ENCODE measurements at places on chromosomes 5 and 9.

DNA sequence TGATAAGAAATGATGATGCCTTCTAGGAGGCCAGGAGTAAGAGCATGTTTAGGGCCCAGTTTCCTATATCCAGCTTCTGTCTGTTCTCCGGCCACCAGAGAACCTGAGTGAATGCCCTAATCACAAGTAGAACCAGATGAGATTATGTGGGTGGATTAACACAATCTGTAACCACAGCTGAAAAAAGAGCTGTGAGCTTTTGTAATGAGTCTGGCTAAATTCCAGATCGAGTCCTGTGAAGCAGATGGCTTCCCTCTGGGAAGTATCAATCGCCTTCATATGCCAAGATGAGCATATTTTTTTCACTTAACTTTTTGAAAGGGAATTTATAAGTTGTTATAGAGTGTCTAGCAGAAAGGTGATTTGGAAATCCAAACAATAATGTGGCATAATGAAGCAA, 99.8 kb downstream of the NNT start:
- no peak for DNase-seq

GRCh38 chr9:21991072-21991959, 2.9 kb downstream of the CDKN2A start:
- DNase-seq = no peak

- DNase-seq = no peak
These were observed 4.7 kb upstream of the SH3RF2 start for GRCh38 chr5:145931718-145932117.

DNA sequence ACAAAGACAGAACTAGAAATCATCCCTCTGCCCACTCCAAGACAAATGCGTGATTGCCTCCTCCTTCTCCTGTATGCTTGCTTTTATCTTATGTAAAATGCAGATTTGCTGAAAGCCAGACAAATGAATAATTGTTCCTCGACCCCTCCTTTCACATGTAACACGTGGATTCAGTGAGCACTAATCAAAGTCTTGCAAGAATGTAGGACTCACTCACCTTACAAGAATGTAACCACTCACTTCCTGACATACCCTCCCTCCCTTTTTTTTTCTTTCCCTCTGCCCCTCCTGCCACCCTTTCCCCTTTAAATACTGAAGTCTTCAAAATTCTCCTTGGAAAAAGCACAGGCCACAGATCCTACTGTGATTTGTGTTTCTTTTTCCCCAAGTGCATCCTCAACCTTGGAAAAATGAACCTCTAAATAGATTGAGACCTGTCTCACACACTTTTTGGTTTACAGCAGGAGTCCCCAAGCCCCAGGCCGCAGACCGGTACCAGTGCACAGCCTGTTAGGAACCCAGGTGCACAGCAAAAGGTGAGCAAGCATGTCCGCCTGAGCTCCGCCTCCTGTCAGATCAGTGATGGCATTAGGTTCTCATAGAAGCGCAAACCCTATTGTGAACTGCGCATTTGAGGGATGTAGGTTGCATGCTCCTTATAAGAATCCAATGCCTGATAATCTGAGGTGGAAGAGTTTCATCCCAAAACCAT, 29.4 kb upstream of the HSD17B3 start:
- DNase-seq = no peak

DNA sequence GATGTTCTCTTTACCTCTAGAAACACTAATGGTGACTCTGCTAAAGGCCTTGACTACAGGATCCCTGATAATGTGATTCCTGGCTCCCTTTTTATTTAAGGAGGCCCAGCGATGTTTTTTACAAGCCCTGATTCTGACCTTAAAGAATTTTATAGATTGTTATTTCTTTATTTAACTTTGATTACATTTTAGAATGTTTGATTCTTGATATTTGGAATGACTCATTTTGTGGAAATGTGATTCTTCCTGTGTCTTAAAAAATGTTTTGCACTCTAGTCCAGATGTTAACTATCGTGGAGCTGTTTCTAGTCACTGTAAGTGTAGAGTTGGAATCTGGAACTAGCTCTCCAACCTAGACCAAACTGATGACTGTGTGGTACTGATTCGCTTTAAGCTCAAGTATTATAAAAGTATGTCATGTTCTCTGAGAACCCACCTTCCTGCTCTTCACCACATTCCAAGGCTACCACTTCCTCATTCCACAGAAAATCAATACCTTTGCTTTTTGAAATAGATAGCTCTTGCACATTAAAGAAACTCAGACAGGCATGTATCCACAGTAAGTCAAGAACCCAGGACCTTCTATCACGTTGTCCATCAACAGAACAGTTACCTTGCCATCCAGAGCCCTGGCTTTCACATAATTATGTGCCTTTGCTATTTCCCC, 65.2 kb downstream of the JMY start:
- no peak for DNase-seq

GRCh38 chr9:98658951-98659351, 49.8 kb downstream of the GABBR2 start:
- no peak for DNase-seq

DNA sequence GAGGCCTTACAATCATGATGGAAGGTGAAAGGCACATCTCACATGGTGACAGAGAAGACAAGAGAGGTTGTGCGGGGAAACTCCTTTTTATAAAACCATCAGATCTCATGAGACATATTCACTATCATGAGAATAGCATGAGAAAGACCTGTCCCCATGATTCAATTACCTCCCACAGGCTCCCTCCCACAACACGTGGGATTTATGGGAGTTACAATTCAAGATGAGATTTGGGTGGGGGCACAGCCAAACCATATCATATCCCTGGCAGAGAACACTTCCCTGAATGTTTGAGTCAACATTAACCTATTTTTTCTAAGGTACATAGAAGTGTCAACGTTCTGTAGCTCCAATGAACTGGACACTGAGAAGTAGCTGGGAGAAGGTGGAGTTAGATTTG, 280.9 kb downstream of the NFIB start:
- no peak for DNase-seq

GRCh38 chr5:178314061-178314660, 81.6 kb upstream of the PHYKPL start:
- no peak for DNase-seq

DNA sequence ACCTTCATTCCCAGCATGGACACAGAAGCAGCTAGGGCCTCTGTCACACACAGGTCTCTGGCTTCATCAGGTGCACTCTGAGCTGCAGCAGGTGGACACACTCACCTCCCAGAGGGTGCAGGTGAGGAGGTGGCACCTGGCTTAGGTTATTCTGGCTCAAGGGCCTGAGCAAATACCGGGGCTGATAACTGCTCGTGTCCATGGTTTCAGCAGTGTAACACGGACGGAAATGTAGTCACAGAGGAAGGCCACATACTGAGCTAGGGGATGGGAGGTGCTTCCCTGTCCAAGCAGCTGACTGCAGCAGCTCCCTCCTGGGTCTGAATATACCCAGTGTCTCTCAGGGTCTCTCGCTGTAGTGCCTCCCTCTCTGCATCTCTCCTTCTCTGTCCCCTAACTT, 5.7 kb downstream of the PHF2 start:
- DNase-seq = no peak

DNA sequence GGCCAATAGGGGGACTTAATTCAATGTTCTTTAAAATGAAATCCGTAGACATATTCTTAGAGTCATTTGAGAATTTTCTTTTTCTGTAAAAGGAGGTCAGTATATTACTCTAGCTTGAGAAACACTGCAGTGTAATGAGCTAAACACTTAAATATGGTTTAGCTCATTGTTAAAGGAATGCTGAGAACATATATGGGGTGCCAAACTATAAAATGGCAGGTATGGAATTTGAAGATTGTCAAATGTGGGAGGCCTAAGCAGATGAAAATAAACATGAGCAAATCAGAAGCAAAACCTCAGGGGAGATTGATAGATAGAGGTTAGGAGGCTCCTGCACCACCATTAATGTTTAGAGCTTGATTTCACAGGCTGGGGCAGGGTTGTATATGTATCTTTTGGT, 57.9 kb downstream of the STX17 start:
- DNase-seq = no peak

DNA sequence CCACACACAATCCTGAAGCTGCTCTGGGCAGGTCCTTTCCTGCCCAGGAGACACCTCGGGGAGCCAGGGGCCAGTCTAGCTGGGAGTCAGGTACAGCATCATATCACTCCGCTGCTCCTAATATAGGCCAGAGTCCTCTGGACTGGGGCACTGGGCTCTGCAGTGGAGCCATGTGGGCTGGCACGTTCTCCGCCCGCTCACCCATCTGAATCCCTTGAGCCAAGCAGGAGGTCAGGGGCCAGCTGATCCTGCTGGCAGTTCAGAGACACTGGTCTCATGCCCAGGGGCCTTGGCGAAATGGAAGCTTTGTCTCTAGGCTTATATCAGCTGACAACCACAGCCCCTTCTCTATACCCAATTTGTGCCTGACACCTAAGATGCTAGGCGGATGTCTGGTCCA, 9.3 kb upstream of the CORO2A start:
- DNase-seq = no peak

DNA sequence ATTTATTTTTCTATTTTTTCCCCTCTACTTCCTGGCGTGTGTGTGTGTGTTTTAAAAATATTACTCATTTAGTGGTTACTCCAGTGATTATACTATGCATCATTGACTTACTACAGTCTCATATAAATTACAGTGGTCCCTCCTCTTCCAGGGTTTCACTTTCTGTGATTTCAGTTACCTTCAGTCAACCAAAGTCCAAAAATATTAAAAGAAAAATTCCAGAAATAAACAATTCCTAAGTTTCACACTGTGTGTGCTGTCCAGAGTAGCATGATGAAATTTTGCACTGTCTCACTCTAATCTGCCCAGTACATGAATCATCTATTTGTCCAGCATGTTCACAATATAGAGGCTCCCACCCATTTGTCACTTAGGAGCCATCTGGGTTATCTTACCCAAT, 47.4 kb upstream of the CCDC112 start:
- no peak for DNase-seq

GRCh38 chr5:135153661-135154060, 119.6 kb upstream of the PITX1 start:
- no peak for DNase-seq

DNA sequence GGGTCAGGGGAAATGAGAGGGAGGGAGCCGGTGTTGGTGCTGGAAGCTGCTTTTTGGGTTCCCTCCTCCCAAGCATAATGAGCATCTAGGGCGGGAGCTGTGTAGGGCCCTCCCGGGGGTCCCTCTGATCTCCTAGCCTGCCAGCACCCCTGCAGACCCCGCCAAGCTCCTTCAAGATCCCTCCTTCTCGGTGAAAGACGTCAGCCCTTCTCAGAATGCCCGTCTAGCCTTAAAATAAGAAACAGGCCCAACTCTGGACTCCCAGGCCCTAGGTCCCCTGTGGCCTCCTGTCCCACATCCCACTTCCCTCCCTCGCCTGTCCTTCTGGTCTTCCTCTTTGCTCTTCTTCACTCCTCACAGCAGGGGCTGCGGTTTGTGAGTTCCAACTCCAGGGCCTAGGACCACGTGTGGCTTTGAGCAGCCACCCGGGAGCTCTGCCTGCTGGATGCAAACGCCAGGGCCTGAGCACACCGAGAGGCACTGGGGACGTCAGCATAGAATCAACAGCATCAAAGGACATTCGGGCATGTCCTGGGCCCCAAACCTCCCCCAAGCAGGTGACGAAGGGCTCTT, 8.8 kb upstream of the SCGB3A1 start:
- no peak for DNase-seq

DNA sequence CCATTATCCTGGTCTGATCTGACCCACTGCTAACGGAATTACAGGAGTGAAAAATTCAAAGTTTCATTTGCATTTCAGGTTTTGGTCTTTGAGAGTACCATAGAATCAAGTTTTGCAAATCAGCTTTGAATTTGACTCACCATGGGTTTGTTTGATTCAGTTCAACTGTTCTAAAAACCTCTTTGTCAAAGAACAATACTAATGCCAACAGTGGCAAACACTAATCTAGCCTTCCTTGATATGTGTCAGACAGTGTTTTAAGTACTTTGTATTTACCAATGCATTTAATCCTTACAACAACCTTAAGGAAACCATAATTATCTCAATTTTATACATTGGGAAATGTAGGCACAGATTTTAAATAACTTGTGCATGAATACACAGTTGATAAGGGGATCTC, 10.1 kb upstream of the FSD1L start:
- no peak for DNase-seq

GRCh38 chr9:100534401-100534800, 43.5 kb upstream of the CAVIN4 start:
- no peak for DNase-seq

DNA sequence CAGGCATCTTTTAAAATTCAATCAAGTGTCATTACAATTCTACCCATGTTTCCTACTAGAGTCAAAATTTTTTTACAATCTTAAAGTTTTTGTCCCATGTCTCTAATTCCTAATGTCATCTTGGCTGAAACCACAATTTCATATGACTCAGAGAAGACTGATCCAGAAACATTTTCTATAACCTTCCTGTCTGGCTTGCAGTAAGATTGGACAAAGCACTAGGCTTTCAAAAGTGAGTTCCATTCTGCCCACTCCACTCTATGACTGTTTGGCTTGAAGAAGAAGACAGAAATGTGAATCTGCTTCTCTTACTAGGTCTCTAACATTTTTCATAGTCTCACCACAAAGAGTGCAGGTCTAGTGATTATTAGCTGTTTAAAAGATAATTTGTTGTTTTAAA, 88.8 kb downstream of the NR3C1 start:
- DNase-seq = no peak

- DNase-seq = no peak
These were observed 325.4 kb downstream of the TMEM38B start for GRCh38 chr9:106019702-106020101.

- DNase-seq = no peak
These were observed 617.9 kb upstream of the CTNND2 start for GRCh38 chr5:12522116-12522515.

DNA sequence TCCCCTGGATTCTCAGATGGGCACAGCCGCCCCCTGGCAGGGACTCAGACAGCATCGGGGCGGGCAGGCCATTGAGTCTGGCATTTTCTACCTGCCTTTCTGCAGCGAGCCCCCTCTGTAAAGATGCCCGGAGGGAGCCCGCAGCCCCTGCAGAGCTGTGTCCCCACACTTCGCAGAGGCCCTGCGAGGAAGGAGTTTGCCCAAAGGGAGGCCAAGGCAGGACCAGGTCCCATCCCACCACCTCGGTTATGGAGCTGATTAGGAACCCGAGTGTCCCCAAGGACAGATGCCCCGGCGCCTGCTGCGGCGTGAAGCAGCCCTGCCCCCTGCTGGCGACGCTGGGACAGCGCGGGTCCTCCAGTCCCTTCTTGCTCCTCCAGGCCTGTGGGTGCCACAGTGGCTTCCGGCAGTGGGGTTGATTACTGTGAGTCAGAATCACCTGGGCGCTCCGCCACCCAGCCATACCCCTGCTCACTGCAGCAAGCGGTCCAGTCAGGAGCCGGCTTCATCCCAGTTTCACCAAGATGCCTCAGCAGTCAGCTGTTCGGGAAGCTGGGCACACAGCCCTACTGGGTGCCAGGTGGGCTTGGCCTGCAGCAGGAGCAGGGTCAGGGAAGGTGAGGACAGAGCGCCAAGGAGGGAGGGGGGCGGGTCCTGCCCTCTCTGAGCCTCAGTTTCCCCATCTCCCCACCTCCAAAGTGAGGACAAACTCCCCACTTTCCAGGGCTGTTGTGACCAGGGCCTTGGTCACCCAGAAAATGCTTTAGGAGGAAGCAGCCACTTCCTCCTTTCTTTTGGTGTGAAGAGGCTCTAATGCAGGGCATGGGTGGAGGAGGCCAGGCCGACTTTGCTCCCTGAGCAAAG, 117.2 kb downstream of the RXRA start:
- DNase-seq = peak; percentile 73

GRCh38 chr5:73437101-73437776, 11.3 kb downstream of the FOXD1 start:
- no peak for DNase-seq

- DNase-seq = no peak
These were observed 108.7 kb upstream of the LMX1B start for GRCh38 chr9:126504977-126505455.

All from T-helper 2 cell (primary cell).